ENCODE measurements at places on chromosomes 1 and 21.

DNA sequence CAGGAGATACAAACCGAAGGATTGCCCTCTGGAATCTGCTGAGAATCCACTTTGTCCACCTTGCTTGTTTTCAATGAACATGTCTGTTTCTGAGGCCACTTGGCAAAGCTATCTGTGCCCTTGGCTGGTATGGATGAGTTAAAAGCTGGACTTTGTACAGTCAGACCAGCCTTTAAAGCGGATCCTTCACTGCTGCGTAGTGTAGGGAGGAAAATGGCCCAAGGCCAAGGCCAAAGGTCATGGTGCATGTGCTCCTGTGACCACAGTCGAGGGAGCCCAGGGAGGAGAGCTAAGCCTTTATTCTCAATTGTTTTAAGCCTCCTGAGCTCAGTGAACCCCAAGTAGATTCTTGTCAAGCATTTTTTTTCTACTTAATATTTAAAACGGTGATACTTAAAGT, 37.0 kb downstream of the KCNJ15 start:
- no peak for DNase-seq

DNA sequence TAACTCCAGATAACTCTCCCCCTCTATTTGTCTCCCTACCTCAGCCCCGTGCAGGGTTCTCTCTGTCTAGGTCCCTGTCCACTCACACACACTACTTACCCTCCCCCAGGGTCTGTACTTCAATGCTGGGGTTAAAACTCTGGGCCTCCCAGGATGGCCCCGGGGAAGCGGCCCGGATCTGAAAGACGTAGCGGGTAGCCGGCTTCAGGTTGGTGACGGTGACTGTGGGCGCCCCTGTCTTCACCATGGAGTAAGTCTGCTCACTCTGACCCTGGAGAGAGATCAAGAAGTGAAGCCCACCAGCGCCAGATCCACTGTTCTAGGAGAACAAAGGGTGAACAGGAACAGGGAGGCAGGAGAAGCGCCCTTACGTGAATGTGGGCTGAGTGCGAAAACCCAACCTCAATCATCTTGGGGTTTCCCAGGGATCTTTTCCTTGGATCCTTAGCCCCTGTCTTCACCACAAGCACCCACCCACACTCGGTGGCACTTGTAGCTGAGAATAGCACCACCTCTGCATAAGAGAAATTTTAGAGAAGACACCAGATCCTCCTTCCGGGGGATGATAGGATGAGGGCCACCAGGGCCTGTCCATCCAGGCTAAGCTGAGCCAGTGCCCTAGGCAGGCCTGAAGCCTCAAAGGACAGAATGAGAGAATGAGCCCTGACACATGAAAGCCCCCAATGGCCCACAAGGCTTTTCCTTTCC, 33.5 kb downstream of the EPHA10 start:
- DNase-seq = no peak

DNA sequence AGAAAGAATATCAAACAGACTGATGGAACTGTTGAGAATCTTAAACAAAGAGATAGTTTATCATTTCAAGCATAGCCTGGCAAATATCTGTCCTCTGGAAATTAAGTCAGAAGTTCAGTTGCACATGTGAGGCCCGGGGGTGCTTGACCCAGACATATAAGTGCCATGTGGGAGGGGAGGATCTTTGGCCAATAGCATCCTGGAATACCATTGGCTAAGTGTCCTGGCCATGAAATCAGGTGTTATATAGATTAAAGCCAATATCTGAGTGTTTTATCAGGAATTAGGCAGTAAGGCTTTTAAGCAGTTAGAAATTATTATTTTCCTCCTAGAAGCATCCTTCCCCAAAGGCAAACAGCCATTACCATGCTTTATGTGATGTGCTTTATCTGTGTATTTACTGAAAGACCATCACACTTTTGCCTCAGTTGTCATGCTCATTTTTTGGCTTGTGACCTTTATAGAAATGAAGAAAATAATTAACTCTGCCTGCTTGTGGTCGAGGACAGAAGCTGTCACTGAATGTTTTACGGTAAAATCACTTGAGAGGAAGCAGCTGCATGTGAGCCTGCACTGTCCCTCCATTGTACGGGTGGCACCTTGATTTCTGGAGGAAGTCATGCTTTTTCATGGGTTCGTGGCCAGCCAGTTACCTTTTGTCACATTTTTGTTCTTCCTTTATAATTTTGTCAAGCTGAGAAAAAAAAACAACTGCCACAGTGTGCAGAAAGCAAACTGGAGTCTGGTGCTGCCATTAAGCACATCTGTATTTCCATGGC, 259.9 kb upstream of the FMN2 start:
- DNase-seq = no peak

GRCh38 chr1:58190267-58190988, 356.1 kb downstream of the OMA1 start:
- no peak for DNase-seq

- no peak for DNase-seq
Measured at GRCh38 chr1:215360758-215361157, 206.3 kb upstream of the KCTD3 start.

- no peak for DNase-seq
Measured at GRCh38 chr1:48492392-48492791, 20.4 kb upstream of the SPATA6 start.

DNA sequence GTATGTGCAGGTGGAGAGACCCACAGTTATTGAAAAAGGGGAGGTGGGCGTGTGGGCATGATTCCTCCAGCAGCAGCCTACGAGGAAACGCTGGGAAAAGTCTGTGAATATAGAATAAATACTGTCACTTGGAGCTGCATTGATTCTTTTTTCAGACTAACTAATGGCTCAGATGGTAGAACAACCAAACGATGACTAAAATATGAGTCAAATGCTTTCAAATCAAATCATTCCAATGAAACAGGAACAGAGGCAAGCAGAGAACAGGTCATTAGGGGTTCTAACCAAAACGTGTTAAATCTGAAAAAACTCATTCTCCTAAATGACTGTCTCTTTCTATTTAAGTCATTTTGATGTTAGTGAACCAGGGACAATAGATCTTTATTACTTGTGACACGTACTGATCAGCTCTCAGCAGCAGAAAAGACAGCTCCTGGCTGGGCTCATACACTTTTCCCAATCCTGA, 35.1 kb upstream of the SEC16B start:
- DNase-seq = no peak

DNA sequence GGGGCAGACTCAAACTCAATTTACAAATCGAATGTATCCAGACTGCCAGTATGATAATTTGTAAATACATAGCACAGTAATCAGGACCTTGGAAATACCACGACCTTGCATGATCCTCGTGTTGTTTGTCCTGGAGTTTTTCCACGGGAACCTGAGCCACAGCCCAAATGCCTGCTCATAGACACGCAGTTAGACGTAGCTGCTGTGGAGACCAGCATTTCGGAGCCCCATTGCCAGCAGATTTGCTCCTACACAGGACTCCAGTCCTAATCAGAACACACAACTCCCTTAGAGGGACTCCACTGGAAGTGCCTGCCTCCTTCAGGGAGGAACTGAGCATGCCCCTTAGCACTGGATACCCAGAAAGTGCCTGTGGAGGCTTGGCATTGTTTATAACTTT, 163.2 kb downstream of the GALNT2 start:
- no peak for DNase-seq

GRCh38 chr1:117568999-117569398, 36.8 kb upstream of the TENT5C start:
- no peak for DNase-seq

DNA sequence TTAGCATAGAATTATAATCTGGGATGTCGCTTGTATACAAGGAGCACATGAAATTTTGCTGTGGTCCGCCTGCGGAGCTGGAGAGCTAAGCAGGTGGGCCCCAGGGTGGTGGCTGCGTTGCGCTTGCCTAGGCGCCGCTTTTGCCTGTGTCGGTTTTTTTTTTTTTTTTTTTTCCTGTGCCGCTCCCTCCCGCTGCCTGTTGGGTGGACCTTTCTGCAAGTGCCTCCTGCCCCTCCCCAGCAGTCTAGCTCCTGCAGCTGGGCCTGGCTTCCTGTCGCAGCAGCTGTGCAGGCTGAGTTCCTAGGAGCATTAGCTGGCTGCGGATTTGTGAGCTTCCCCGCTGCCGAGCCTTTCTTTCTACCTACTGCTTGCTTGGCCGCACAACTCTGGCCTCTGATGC, 20.6 kb downstream of the PYHIN1 start:
- no peak for DNase-seq

GRCh38 chr1:47211796-47212269, 20.2 kb downstream of the TAL1 start:
- DNase-seq = no peak

DNA sequence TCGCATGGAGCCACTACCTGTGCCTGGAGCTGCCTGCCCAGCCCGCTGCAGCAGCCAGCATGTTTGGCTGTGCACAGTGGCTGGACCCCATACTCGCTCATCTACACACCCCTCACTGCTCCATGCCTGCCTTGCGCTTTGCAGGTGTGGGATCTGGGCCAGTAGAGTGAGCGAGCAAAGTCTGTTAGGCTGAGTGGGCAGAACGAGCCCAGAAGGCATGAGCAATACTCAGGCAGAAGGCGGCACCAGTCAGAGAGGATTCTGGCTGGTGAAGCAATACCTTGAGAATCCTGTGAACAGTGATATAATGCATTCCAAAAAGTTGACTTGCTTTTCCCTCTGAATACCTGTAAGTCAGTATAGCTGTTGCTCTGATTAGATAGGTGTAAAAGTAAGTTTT, 816.4 kb downstream of the KCNT2 start:
- no peak for DNase-seq

GRCh38 chr1:161244888-161245287, 6.9 kb upstream of the NR1I3 start:
- no peak for DNase-seq

- no peak for DNase-seq
Measured at GRCh38 chr21:33267250-33267649, 1.1 kb downstream of the IL10RB start.

GRCh38 chr1:180642781-180643180, 11.0 kb downstream of the XPR1 start:
- no peak for DNase-seq

GRCh38 chr21:44666401-44667320, at the start of gene KRTAP12-2:
TSS of gene KRTAP12-2 (minus strand) at chr21:44666927. CDS start at chr21:44666886, 41 bp downstream.
- no peak for DNase-seq

- DNase-seq = no peak
Measured at GRCh38 chr1:45815667-45816458, 12.5 kb downstream of the MAST2 start.

GRCh38 chr1:160158534-160158933, 7.1 kb downstream of the ATP1A4 start:
- no peak for DNase-seq

GRCh38 chr1:115837341-115837739, 3.6 kb downstream of the NHLH2 start:
- DNase-seq = no peak

DNA sequence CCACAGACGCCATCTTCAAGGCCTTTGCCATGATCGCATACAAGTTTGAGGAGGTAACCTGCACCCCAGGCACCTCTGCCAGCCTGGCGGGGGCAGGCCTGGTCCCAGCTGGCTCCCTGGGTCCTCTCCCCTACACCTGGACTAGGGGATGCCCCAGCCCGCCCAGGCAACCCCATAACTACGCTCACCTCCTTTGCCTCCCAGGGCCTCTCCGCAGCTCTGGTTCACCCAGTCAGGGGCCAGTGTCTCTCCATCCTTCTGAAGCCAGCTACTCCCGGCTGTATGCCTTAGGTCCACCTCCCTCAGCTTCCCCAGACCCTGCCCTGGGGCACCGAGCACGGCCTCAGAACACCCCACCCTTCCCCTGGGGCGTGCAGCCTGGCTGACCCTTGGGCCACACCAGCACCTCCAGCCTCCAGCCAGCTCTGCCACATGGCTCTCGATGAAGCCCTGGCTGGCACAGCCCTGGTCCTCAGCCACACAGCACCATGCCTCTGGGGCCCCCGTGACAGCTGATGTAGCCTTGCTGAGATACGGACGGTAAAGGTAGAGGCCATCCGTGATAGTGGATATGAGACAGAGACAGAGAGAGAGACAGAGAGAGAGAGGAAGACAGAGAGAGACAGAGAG, 80.4 kb upstream of the COL6A1 start:
- no peak for DNase-seq

DNA sequence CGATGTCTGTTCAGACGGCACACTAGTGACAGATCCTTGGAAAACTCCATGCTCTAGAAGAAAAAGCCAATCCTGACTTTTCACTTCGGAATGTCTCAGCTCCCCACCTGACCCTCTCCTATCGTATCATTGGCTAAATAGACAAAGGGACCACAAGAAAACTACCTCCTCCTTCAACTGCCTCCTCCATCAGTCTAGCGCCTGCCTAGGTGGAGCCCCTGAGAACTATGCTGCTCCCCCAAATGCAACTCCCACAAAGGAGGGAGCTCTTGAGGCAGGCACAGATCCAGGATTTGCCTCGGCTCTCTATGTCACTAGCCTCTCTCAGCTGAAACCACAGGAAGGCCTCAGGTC, 148.4 kb downstream of the TOMM20 start:
- no peak for DNase-seq

DNA sequence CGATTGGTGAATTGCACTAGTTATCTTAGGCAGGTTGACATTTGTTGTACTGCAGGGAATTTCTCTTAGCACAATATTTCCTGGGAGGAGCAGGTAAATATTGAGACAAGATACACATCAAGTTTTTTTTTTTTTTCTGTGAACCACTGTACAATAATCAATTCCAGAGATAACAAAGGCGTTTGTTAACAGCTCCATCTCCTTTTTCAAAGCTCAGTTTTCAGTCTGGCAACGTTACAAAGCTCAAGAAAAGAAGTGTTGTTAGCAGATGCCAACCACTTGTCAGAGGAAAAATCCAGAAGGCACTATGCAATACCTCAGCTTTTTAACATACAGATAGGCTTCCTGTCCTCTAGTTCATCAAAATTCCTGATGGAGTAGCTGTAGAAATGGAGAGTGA, 40.9 kb upstream of the DAB1 start:
- no peak for DNase-seq

- no peak for DNase-seq
Measured at GRCh38 chr1:101290119-101290921, 53.5 kb downstream of the S1PR1 start.

DNA sequence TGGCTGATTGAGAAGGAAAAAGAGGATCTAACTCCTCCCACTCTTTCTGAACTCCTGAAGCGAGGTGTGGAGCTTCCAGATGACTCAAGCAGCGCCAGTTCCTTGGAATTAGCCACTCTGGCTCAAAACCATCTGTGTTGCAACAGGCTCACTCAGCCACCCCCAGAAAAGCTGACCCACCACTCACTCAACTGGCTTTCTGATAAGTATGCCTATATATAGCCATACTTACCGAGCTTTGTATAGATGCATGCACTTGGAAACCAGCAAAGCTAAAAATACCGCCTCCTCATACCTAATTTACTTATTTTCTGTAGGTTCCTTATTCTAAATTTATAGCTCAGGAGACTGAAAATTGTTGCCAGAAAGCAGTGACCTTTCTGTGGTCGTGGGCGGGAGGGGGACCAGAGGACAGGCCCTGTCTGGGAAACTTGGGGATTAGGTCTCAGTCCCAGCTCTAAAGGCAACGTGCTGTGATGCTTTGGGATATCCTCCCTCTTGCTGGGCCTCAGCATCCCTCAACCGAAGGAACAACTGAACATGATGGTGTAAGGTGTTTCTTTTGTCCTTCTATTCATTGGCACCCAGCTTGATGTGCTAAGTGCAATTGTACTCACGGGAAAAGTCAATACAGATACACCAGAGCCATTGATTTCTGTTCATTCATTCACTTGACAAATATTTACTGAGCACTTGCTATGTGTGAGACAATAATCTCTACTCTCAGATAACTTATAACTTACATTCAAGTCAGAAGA, 65.7 kb downstream of the NENF start:
- no peak for DNase-seq
